ENCODE measurements at places on chromosomes 7 and 10.

- no peak for DNase-seq
Observed at GRCh38 chr7:156155988-156156733, 343.9 kb upstream of the SHH start.

DNA sequence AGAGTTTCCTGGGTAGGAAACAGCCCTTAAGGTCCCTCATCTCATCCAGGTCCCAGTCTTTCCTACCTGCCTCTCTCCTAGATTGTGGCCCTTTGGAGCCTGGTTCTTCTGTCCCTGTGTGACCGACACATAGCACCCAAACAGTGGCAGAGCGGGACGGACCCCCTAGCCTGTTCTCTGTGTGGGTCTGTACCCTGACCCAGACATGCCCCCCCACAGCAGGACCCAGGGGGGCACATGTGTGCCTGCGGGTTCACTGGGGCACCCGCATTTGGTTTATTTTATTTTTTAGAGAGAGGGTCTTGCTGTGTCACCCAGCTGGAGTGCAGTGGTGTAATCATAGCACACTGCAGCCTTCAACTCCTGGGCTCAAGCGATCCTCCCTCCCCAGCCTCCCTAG lies 11.5 kb downstream of the LIMK1 start:
- DNase-seq: no peak

DNA sequence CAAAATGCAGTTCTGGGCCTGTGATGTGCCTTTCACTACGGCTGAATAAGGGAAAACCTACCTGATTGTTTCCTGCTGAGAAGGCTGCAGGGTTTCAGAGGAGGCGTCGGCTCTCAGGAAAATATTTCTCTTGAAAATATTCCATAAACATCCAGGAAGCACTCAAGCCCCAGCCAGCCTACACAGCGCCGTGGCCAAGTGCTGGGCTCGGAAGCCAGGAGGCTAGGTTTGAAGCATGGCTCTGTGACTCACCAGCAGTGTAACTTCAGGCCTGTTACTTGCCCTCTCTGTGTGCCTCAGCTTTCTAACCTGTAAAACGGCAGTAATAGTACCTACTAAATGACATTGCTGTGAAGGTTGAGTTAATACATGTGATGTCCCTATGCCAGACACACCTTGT lies 399.1 kb downstream of the GATA3 start:
- DNase-seq: no peak

GRCh38 chr7:111841596-111842205 lies 279.4 kb upstream of the IMMP2L start:
- no peak for DNase-seq

DNA sequence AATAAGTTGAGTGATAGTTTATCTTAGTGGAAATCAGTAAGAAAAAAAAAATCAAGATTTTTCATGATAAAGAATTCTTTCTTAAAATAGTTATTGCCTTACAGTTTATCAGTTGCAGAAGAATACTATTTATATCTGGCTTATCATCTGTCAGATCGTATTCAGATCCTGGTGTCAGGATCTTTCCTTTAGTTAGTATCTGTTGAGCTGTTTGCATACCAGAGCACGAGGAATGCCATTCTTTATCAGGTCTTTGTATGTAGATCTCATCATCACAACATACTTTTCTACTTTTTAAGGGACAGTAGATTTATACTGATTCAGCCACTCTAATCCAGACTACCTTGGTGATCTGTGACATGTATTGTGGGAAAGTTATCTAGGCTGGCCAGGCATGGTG lies 12.5 kb downstream of the ENO4 start:
- DNase-seq: no peak

- peak; percentile 82 for DNase-seq
Observed at GRCh38 chr7:43501870-43502269, 81.0 kb upstream of the STK17A start.

- DNase-seq: peak; percentile 93
Observed at GRCh38 chr10:71998840-71999194, 34.6 kb downstream of the CHST3 start.

DNA sequence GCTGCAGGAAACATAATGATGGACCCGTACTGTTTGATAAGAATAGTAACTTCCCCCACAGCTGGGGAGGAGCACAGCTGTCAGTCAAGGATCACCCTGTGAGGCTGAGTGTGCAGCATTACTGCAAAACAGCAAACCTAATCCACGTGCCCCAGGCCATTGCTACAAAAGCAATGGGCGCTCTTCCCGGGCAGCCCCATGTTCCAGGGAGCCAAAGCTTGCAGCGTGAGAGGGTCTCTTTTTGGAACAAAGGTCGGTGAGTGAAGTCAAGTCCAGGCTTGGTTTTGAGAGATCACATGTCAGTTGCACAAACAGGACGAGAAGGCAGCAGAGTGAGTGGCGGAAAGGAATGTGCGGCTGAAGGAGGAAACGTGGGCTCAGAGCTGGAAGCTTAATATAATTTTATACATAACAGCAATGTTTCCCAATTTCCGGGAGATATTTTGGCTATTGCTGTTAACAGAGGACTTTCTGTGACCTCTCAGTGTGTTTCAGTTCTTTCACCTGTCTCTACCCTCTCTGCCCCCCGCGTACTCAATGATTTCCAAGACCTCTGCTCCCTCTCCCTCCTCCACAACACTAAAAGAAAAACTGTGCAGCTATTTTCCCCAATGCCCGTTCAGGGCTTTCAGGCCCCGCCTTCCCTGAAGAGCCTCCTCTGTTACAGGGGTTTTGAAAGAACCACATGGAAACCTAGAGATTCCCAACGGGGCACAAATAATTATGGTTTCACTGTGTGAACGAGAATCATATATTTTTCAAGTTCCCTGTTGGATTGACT lies 128.9 kb downstream of the MTPAP start:
- DNase-seq: peak; percentile 70

GRCh38 chr10:86657011-86657395 lies 2.7 kb downstream of the OPN4 start:
- DNase-seq: no peak

- no peak for DNase-seq
Observed at GRCh38 chr10:24822590-24822989, 98.9 kb upstream of the ARHGAP21 start.

DNA sequence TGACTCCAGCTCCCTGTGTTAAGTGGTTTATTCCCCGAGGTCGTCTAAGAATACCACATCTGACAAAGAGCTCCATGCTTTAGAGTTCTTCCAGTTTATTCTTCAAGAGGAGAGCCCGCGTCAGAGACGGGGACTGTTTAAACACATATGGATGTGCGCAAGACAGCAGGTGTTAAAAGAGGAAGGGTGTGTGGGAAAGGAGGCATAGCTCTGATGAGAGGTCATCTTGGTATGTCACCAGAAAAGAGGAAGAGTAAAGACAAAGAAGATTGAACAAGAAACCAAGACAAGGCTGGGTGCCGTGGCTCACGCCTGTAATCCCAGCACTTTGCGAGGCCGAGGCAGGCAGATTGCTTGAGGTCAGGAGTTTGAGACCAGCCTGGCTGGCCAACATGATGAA lies 258.7 kb downstream of the CCDC3 start:
- DNase-seq: no peak

DNA sequence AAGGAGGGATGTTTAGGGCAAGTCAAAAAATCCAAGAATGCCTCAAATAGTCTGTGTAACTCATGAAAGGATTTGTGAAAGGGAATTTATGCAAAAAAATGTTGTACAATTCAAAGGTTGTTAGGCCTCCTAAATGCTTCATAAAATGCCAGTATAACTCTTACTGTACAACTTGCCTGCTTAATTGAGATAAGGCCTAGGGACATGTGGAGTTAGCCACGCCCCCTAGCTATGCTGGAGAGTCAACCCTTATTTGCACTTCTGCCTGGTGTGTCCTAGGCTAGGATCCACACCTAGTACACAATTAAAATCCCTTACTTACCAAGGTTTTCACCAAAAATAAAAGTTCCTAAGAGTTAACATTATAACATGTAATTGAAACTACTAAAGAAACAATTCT lies 77.2 kb downstream of the ZNF680 start:
- DNase-seq: no peak

DNA sequence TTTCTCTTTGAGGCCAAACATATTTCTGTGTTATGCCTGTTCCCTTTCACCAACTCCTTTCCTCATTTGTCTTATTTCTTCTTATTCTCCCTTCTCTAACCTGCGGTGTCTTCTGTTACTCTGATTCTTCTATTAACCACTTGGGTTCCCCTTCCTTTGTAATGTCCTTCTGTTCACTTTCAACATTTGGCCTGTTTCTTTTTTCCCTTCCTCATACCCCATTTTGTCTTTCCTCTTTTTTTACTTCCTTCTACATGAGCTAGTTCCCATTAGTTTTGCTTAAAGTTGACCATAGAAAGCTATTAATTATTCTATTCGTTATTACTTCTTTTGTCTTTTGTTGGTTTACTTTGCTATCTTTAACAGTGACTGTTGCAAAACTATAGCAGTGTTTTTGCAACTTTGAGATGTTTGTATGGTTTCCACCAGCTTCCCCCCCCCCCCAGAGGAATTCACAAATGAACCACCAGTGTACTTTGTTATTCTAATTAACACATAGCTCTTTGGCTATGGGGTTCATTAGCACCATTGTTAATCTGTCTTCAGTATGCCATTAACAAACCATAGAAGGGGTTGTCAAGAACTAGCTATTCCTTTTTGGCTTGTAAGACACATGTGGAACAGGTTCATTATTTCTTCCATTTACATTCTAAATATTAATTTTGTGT lies 2.9 kb downstream of the LRGUK start:
- no peak for DNase-seq

GRCh38 chr7:102463841-102464576 lies 654 bp downstream of the ALKBH4 start:
- peak; percentile 9 for DNase-seq

DNA sequence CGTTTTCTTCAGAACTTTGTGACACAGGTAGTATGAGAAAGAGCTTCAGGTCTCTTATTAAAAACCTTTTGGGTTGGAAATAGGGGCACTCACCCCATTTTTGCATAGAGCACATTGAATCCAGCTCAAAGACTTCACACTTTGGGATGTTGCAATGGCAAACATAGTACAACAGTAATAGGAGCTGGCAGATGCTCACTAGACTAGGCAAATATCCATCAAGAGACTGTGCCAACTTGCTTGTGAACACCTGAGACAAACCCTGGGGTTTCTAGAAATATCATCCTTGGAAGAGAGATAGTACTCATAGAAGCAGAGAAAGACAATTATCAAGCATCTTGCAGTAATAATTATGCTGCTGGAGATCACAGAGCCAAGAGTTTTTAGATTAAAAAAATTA lies 280.0 kb downstream of the CACNA2D1 start:
- DNase-seq: no peak

DNA sequence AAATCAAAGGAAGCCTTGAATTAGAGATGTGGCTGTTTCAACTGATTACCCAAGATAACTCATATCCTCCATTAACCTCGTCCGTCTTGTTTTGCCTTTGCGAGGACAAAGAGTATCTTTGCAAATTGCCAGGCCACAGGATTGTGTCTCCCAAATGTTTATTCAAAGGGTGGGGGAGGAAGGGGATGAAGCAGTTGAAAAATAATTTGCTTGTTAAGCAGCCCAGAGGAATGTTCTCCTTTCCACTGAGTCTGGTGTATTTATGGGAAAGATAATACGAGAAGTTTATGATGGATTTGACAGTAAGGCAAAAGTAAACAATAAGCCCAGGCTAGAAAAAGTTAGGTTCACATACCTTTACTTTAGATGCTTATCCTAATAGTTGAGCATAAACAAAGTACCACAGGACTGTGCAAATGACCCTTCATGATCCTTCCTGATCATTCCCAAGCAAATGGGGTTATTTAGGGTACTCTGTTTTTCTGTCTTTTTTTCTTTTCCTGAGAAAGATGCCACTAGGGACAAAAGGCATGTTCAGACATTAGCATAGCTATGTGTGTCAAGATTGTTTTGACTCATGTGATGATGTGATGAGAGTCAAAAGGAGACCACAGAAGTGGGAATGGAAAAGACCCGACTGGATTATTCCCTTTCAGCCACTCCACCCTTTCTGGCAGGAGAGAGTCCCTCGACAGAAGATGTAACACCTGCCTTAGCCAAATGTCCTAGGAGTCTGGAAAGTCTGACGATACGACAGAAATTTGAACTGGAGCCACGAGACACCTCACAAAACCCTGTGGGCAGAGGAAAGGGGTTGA lies 243.0 kb upstream of the GLI3 start:
- DNase-seq: peak; percentile 66

- no peak for DNase-seq
Observed at GRCh38 chr7:44393238-44394111, 68.1 kb upstream of the CAMK2B start.

- peak; percentile 56 for DNase-seq
Observed at GRCh38 chr10:68043030-68043429, 32.1 kb downstream of the HERC4 start.

- peak; percentile 91 for DNase-seq
Observed at GRCh38 chr7:35003679-35004303, 33.5 kb downstream of the DPY19L1 start.

DNA sequence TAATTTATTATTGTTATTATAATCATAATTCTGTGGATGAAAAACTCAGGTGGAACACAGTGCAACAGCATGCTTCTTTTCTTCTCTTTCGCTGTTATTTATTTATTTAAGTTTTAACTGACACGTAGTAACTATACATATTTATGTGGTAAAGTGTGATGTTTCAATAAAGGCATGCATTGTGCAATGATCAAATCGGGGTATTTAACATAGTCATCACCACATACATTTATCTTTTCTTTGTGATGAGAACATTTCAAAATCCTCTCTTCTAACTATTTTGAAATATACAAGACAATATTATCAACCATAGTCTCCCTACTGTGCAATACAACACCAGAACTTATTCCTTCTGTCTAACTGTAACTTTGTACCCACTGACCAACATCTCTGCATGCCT lies 152.5 kb upstream of the LYZL1 start:
- peak; percentile 12 for DNase-seq

DNA sequence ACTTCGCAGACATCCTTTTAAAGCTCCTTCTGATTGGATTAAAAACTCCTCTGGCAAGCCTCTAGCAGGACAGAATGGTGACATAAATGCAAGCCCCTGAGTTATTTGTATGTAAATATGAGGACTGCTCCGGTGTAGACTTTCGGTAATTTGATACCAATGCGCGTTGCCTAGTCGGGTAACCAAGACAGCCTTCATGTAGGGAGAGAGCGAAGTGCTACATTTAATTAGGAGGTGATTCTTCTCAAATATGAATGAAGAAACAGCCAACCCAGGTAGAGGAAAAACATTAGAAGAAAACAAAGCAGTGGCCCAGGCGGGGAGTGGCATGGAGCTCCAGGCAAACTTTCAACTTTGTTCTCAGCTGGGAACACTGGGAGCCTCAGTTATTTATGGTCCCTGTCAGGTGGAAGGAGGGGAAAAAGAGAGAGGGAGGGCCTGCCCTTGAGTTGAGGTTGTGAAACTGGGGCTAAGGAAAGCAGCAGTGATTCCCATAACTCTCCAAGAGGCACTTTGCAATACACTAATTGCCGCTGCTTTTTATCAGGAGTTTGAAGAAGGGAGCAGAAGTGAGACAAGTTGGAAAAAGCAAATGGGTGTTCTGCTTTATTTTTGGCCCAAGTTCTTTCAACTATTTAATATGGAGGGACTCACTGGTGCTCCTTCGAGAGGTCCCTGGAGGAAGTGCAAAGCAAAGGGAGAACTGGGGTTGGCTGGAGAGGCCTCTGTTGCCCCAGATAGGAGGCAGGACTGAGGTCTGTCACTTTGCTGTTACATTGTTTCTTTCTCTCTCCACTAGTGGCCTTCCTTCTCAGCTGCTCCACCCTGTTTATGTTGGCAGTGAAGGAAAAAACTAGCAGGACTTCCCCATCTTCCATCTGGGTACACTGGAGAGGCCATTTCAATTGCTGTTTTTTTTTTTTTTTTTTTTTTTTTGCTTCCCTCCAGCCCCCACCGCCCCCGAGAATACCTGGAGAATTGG lies 234.6 kb upstream of the CCDC6 start:
- peak; percentile 13 for DNase-seq

- DNase-seq: peak; percentile 7
Observed at GRCh38 chr7:8160779-8161345, 101.1 kb downstream of the ICA1 start.

Data from fibroblast of skin of back (primary cell).